ENCODE measurements at places on chromosomes 5 and 9.

DNA sequence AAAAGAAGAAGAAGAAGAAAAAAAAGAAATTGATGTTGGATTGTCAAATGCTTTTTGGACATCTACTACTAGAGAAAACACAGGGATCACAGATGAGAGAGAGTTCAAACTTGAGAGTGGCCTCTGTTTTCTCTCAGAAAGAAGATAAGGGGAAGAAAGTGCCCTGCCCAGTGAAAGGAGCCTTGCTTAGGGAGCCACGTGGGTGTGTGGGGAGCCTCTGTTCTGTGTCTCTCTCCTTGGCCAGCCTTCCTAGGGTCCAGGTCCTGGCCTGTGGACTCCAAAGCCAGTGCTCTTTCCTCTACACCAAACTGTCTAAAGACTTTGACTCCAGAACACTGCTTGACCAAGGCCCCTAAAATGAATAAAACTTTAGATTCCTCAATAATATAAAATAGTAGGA, 22.0 kb upstream of the COL15A1 start:
- no peak for DNase-seq

GRCh38 chr5:179324760-179325295, 20.4 kb downstream of the ADAMTS2 start:
- DNase-seq, result no peak

DNA sequence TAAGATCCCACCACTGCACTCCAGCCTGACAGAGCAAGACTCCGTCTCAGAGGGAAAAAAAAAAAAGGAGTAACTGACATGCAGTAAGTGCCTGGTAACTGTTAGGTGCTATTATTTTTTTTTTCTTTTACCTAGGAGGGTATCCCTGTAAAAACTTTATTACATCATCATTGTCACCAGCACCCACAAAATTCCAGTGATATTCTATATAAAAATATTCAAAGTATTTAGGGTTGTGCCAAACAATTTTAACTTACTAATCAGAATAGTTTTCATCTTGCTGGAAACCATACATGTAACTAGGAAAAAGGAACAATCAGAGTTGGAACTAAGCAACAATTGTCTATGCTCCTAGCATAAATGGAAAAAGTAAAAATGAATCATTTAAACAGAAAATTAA, 112.4 kb downstream of the SSBP2 start:
- DNase-seq, result no peak

GRCh38 chr5:110956280-110956912, 115.1 kb upstream of the TSLP start:
- no peak for DNase-seq

- DNase-seq, result no peak
Observed at GRCh38 chr9:74554751-74555419, 57.8 kb downstream of the RORB start.
